ENCODE measurements at places on chromosomes 16 and 17.

GRCh38 chr16:52597073-52597771 lies 50.3 kb upstream of the TOX3 start:
- DNase-seq = peak; percentile 6

GRCh38 chr16:11734653-11735043 lies 8.0 kb downstream of the TXNDC11 start:
- no peak for DNase-seq

DNA sequence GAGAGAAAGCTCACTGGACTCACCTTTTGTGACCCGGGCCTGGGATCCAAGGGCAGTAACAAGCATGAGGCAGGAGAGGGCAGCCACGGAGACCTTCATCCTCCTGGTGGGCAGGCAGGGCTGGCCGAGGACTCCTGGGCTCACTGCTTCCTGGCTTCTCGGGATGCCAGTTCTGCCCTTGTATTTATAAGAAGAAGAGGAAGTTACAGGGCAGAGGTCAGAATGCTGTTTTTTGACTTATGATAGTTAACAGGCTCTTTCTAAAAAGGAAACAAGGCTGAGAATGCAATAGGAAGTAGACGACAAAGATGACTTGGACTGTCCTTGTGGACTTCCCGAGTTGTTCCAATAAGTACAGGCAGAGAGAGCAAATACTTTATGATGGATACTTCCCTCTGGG lies at the start of gene CCL23:
TSS of gene CCL23 (minus strand) at position 174 of the 400 bp plus-strand sequence. CDS start at position 99, 75 bp downstream.
- no peak for DNase-seq

- no peak for DNase-seq
Observed at GRCh38 chr17:81310949-81311550, 15.9 kb upstream of the SLC38A10 start.

GRCh38 chr16:49651996-49652395 lies 203.9 kb downstream of the ZNF423 start:
- no peak for DNase-seq

Measured in Ammon's horn (tissue), 1 donor.